ENCODE measurements at places on chromosomes 5 and 9.

DNA sequence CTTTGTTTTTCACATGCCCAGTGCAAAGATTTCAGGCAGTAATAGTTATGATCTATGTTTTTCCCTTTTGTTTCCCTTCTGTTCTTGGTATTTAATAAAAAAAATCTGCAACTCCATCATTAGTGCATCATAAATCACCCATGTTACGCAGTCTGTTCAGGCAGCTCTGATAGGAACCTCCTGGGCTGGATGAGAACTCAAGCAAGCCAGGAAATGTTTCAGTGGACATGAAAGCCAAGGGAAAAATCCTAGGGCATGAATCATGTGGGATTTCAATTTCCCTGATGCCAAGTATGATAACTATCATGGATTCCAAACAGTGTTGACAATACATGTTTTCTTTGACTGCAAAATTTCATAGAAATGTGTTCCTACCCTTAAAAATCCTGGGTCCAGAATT is 119.7 kb upstream of the TARS1 start:
- no peak for DNase-seq

GRCh38 chr5:30505014-30505886 is 688.2 kb upstream of the CDH6 start:
- no peak for DNase-seq

- DNase-seq = no peak
These were observed 301.4 kb upstream of the RFX3 start for GRCh38 chr9:3827175-3827574.

DNA sequence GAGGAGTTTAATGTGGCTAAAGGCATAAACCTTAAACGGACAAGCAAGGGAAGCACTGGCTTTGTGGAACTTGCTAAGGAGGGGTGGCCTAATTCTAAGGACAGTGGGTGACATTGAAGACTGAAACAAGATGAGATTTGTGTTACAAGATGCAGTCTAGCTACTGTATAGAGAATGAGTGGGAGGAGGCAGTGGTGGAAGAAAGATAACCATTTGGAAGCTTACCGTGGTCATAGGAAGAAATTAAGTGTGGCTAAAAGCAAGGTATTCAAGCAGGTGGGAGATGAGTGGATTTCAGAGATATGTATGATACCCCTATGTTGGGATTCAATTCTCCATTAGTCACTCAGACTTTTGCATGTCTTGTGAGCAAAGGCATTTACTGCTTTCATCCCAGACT is 4.6 kb downstream of the PAM start:
- DNase-seq = no peak

GRCh38 chr9:36742264-36742663 is 169.6 kb downstream of the MELK start:
- DNase-seq = no peak

DNA sequence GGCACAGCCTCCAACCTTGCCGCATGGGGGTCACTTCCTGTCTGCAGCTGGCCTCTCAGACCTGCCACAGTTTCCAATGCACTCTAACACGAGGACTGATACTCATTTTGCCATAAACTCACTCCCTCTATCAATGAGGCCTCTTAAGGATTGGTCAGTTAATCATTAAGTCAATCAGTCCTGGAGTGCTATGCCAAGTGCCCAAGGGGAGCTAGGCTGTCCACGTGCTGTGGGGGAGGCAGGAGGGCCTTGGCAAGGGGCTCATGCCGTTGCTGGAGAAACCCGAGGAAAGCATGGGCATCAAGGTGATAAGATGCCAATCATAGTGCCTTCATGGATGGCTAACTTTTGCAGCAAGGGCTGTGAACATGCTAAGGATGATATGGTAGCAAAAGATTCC is 1.7 kb upstream of the ALDH1B1 start:
- no peak for DNase-seq

DNA sequence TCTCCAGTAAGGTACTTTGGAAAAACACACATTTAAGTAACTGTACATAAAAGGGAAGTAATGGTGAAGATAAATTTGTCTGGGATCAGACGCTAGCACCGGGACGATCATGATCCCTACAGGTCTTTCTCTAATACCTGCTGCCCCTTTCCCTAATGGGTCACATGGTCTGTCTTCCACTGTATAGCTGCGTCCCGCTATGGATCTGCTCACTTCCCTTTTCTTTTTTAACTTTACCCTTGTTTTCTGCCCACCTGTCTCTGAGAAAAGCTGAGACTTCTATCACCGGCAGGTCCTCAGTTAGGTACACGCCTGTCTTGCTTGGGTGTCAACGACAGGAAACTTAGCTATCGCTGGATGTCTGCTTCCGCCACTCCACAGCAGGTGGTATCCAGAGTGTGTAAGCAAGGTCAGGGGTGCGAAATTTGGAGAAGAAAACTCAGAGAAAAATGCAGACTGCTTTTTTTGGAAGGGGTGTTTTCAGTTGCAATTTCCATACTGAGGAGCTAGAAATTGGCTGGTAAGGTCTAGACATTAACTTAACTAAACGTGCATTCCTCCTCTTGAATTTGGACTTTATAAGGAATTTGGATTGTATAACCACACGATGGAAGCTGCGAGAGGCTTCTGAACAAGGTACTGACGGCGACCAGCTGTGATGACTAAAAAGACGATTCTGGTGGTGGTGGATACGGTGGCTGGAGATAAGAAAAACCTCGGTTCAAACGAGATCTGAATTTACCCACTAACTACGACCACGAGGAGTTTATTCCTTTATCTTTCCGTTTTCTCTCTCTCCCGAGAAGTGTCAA is 1.1 kb upstream of the ICE1 start:
- DNase-seq = no peak

GRCh38 chr5:160434022-160434531 is 12.4 kb downstream of the PTTG1 start:
- DNase-seq = no peak

DNA sequence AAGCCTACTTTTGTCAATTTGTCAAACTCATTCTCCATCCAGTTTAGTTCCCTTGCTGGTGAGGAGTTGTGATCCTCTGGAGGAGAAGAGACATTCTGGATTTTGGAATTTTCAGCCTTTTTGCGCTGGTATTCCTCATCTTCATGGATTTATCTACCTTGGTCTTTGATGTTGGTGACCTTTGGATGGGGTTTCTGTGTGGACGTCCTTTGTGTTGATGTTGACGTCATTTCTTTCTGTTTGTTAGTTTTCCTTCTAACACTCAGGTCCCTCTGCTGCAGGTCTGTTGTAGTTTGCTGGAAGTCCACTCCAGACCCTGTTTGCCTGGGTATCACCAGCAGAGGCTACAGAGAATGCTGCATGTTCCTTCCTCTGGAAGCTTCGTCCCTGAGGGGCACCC is 71.2 kb downstream of the P4HA2 start:
- no peak for DNase-seq

DNA sequence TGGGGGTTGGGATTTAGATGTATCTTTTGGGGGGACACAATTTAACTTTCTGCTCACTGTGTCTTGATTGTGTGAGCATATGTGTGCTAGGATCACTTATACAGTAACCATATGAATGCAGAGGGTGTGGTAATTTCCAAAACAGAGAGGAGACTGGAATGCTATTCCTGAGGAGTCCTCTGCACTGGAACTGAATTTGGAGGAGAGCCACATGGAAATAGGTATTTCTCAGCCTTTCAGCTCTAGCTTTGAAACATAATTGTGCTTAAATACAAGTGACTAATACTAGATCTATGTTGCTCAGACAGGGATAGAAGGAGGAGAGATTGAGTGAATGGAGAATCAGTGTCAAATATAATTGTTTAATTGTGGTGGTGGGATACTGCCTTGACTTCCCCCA is 45.5 kb downstream of the FOCAD start:
- no peak for DNase-seq

DNA sequence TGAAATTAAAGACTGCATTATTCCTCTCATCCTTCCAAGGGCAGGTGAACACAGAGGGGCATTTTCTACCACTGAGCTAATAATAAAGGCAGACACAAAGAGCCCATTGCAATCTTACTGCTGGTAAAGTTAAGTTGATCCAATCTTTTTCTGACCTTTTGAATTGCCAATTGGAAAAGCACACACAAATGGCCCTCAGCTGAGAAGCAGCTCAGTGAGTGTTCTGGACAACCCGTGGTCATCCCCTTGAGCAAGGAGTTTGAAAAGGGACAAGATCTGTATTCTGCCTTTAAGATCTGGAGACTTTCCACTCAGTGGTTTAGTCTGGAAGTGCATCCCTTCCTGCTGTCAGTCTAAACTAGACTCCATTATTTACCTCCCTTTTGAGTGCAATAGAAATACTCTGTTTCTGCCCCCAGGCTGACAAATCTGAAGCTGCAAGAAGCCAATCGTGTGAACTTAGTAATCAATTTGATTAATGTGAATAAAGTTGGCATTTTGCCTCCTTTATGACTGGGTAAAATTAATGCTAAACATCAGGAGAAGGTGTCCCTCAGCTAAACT is 835.7 kb downstream of the MAT2B start:
- DNase-seq = no peak

DNA sequence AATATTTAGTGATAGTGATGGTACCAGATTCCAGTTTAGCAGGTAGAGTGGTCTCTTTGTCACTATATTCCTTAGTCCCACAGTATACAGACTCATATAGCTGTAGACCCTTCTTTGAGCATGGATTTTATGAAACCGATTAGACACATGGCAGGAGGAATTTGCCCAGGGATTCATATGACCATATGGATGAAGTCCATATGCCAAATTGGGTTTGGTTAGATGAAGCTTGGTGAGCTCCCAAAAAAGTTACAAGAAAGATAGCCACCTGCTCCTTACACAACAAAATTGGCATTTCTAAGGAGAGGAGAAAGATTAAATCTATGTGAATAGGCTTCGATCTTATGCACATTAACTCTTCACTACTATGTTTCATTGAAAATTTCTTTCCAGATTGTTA is 211.4 kb downstream of the CWC27 start:
- DNase-seq = no peak

GRCh38 chr5:107155707-107156106 is 515.0 kb downstream of the EFNA5 start:
- no peak for DNase-seq
